ENCODE measurements at places on chromosomes 12 and 14.

- no peak for DNase-seq
Measured at GRCh38 chr14:85531141-85531586, 1.2 kb downstream of the FLRT2 start.

DNA sequence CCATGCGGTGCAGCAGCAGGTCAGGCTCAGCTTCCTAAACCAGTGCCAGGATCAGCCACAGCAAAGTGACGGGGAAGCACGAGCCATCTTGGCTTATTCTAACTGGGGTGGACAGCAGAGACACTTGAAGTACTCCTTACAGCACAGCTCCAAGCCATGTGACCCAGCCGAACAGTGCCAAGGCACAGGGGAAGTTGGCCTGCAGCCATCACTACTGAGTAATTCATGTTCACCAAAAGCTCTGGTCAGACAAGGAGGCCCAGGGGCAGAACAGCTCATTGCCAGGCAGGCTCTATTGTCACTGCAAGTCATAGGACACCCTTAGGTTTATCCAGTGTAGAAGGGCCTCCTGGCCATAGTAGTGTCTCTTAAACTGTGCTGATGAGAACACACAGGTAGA is 23.4 kb upstream of the SLC35F4 start:
- no peak for DNase-seq

GRCh38 chr12:94872007-94872653 is 131.4 kb downstream of the NDUFA12 start:
- DNase-seq: no peak

- no peak for DNase-seq
Measured at GRCh38 chr14:94101748-94102147, 8.8 kb upstream of the IFI27 start.

DNA sequence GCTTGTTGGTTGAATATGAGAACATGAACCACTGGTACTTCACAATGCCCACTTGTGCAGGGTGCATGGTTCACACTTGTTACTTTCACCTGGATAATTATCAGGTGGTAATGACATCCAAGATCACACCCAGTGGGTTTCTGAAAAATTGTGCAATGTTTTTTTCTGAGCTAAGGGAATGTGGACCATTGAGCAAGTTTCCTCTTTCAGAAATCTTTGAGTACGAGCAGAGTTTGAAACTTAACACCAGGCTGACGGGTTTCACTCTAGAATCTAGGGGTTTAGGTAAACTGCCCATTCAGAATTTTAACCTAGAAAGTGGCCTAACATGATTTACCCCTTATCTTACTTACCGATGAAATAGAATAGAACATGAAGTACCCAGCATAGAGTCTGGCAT is 389.6 kb downstream of the PAWR start:
- no peak for DNase-seq

DNA sequence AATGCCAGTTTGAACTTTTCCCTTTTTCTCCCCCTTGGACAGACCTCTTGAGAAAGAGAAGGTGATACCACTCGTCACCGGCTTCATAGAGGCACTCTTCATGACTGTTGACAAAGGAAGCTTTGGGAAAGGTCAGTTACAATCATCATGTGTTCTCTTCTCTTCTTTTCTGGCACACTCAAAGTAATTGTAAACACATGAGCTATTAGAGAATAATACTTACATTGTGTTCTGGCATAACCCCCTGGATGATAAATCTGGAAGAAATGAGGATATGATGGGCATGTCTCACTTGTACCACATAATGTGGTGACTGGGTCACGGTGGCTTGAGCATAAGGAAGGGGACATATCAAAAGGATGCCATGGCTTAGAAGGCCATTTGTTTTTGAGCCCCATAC is 20.0 kb downstream of the UTP20 start:
- DNase-seq: no peak

GRCh38 chr12:124317400-124317799 is 22.5 kb downstream of the RFLNA start:
- DNase-seq: no peak

DNA sequence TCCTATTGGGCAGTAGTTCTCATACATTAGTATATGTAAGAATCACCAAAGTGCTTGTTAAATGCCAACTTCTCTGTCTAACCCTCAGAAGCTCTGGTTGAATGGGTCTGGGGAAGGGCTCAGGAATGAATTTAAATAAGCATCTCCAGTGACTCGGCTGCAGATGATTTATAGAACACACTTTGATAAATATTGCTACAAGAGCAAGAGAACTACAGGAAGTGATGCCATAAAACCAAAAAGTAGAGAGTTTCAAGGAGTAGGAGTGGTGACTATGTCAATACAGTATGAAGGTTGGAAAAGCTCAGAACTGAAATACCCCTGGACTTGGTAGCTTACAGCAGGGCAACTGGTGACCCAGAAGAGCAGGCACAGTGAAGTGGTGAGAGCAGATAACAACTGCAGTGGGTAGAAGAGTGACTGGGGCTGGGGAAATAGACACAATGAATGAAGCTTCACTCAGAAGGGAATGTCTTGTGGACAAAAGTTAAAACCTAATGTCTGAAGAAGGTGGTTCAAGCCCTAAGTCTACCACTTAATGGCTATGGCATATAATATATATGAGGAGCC is 8.0 kb upstream of the PLEKHA5 start:
- DNase-seq: no peak

- DNase-seq: no peak
Measured at GRCh38 chr12:124294780-124295341, at the start of gene RFLNA. RFLNA (plus strand) TSS chr12:124295093; CDS start chr12:124295430, 337 bp downstream.

DNA sequence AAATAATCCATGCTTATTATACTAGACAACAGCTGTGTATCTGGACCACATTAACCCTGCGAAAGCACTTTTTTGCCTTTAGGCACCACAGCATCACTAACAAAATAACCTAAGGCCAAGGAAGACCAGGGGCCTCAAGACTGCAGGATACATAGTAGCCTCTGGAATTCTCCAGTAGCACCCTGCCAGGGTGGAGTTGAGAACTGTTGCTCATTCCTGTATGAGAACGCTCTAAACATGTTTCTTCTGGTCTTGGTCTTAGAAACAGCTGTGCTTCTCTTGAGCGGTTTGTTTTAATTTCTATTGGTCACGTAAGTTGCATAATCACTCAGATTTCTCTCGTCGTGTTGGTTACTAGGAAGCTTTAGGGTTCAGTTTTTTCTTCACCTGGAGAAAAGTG is 7.9 kb downstream of the B4GALNT3 start:
- DNase-seq: no peak

DNA sequence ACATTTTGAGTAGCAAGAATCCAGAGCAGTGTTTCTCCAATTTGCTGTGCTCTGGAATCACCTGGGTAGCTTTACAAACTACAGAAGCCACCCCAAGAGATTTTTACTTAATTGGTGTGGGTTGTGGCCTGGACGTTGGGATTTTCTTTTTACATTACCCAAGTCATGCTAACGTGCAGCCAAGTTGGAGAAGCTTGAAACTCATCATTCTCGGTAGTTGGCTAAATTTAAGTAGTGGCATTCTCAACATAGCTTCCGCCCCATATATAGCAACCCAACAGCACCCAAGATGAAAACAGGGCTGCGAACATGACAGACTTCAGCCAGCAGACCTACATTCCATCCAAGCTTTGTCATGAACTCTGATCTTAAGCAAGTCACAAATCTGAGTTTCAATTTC is 25.0 kb downstream of the DAD1 start:
- no peak for DNase-seq

GRCh38 chr12:105474672-105475071 is 144.2 kb downstream of the C12orf75 start:
- DNase-seq: no peak

DNA sequence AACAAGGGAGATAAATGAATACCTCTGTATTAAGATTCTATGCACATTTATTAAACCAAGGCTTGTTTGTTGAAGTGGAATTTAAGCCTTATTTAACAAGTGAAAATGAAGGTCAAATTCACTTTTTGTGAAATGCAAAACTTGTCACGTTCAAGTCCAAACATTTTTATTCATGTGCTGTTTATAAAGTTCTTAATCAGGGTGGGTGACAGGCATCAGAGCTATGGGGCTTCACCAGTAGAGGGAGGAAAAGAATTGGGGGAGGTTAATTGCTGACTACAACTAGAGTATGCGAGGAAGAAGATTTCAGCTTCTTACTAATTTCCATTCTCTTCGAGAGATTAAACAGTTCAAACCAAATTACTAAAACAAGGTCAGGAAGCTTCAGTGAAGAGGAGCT is 9.7 kb downstream of the MOK start:
- DNase-seq: no peak
